Activated CD8-positive, alpha-beta memory T cell treated with anti-CD3 and anti-CD28 coated beads, Interleukin-2, amount 10 ng/mL, durations not matched to agents 7 days and 5 days (primary cell): ENCODE measurements at places on chromosomes 1 and 21. TPM values are rescaled to one million over a fixed set of nuclear protein-coding genes. Genes with fewer than 3 reads are reported as not detected.

DNA sequence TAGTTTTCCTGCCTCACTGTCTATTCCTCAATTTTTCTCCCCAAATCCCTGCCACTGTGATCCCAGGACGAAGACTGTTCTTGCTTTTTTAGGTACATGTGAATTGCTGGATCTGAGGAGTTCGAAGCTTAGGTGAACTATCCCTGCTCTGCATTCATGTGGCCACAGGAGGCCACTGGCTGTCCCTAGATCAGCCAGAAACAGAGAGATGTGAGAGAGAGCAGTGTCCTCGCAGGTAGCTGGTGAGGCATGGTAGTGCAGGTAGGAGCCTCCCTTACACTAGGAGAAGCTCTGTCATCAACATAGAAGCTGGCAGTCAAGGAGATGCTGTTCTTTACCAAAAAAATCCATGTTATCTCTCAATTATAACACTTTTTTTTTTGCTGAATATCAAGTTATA, 71.5 kb downstream of the USP24 start:
- no peak overlapping the region for H3K27ac ChIP-seq
- no peaks in the 10 kb centered on the region for H3K27me3 ChIP-seq
- no peak overlapping the region for H3K4me3 ChIP-seq
- peaks cover 40% of the 10 kb centered on the region for H3K36me3 ChIP-seq

DNA sequence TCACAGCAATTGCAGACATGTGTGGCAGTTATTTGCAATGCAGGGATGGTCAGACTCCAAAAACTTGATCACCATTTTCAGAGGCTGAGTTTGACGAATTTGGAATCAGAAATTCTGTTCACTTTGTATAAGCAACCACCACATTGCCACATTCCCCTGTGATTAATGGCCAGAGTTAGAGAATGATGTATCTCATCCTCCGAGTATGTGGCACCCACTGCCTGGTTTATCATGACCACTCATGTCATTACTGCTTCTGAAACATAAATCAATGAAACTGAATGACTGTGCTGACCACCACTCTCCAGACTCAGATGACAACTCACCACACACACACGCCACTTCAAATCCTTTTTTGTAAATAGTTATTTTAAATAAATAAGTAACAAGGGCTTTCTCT, 66.6 kb upstream of the CACHD1 start:
- H3K4me1 ChIP-seq: no peaks in the 10 kb centered on the region
- no peak for DNase-seq
- H3K36me3 ChIP-seq: no peaks in the 10 kb centered on the region

DNA sequence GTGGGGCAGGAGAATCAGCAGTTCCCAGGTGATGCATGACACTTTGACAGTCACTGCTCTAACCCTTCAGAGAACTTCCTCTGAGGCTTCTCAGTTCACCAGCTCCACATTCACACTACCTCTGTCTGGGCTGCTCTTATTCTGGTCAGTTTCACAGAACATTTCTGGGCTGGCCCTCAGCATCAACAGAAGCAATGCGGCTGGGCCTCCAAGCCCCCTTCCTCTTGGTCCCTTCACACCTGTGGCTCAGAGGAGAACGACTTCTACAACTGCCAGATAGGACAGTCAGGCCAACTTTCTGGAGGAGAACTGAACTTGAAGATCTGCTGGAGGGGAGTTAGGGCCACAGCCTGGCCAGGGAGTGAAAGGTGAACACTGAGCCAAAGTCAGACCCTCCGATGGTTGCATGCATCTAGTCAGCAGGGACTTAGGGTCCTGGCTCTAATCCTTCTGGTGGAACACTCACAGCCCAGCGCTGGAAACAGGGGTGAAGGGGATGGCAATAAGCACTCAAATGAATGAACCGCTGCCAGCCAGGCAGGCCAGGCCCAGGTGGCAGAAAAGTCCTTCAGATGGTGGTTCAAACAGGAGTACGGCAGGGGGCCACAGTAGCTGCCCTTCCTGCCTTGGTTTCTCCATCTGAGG, 274.1 kb downstream of the FOXD2 start:
- H3K27ac ChIP-seq: no peak overlapping the region
- no peaks in the 10 kb centered on the region for H3K36me3 ChIP-seq
- DNase-seq: no peak
- H3K27me3 ChIP-seq: peaks cover 79% of the 10 kb centered on the region
- peaks cover 5% of the 10 kb centered on the region for H3K4me1 ChIP-seq

PRAMEF18 gene
- not detected for total RNA-seq

DNA sequence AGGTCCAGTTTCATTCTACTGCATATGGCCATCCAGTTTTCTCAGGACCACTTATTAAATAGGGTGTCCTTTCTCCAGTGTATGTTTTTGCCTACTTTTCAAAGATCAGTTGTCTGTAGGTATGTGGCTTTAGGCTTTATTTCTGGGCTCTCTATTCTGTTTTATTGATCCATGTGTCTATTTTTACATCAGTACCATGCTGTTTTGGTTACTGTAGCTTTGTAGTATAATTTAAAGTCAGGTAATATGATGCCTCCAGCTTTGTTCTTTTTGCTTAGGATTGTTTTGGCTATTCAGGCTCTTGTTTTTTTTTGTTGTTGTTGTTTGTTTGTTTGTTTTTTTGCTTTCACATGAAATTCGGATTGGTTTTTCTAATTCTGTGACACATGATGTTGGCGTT, 124.4 kb upstream of the SLC35F3 start:
- no peak overlapping the region for H3K4me3 ChIP-seq
- H3K36me3 ChIP-seq: no peaks in the 10 kb centered on the region
- no peak overlapping the region for H3K27ac ChIP-seq
- no peak for DNase-seq

DNA sequence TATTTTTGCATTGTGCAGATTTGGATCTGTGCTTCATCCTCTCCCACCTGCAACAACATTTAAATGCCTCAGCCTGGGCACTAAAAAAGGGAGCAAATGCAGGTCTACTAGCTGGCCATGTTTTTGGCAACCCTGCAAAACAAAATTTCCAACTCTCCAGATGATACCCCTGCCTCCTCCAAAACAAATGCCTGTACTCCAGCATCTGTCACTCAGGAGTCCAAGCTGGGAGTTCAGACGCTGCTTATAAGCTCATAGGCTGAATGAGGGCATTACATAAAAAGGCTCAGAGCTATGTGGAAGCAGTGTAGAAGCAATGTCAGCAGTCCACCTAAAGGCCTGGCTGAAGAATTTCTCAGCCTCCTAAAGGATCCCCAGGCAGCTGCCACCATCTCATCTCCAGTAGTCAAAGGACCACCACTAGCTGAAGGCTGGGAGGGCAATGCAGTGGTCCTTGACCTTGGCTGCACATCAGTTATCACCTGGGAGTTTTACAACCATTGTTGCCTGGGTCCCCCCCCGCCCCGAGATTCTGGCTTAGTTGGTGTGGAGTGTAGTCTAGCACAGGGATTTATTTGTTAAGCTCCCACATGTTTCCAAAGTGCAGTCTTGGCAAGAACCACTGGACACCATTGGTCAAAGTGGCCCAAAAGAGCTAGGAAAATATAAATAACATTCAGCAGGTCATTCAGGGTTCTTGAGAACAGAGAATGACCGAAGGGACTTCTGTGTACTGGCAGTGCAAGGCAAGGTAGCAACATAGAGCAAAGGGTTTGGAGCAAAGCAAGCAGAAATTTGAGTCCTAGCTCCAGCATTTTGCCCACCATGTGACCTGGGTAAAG, 57.2 kb downstream of the ITPKB start:
- H3K27ac ChIP-seq: no peak overlapping the region
- peaks cover 9% of the 10 kb centered on the region for H3K36me3 ChIP-seq
- no peak for DNase-seq
- no peaks in the 10 kb centered on the region for H3K27me3 ChIP-seq

DNA sequence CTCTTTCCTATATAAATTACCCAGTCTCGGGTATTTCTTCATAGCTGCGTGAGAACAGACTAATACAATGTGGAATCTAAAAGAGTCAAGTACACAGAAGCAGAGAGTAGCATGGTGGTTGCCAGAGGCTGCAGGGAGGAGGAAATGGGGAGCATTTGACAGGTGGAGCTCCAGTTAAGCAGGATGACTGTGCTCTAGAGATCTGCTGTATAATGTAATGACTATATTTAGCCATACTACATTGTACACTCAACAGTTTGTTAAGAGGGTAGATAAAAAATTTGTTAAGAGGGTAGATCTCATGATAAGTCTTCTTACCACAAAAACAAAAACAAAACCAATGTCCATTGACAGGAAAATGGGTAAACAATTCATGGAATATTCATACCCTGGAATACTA, 82.1 kb downstream of the MT1HL1 start:
- peaks cover 1% of the 10 kb centered on the region for H3K36me3 ChIP-seq
- no peak overlapping the region for H3K27ac ChIP-seq
- DNase-seq: no peak
- H3K27me3 ChIP-seq: no peaks in the 10 kb centered on the region

- DNase-seq: no peak
- peaks cover 12% of the 10 kb centered on the region for H3K27me3 ChIP-seq
- peaks cover 15% of the 10 kb centered on the region for H3K4me1 ChIP-seq
- H3K36me3 ChIP-seq: peaks cover 2% of the 10 kb centered on the region
Observed at GRCh38 chr1:64546013-64546412, 76.1 kb downstream of the CACHD1 start.

DNA sequence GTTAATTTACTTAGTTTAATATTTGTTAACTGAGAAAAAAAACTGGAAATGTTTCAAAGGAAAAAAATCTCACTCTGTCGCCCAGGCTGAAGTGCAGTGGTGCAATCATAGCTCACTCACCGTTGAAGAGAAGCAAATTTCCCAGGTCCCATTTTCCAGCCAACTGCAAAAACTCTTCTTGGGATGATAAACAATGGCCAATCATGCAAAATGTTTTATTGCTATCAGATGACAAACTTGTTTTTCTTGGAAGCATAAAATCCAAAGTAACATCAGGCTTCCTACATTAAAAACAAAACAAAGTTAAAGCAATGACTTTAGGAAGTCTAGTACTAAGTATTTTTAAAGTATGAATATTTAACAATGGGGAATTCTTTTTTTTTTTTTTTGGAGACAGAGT, 84.9 kb downstream of the LYST start:
- no peak overlapping the region for H3K27ac ChIP-seq
- no peak overlapping the region for H3K4me3 ChIP-seq
- H3K4me1 ChIP-seq: no peaks in the 10 kb centered on the region
- H3K36me3 ChIP-seq: peaks cover 20% of the 10 kb centered on the region
